Suppressor macrophage (primary cell): ENCODE measurements at places on chromosomes 16 and 17.

GRCh38 chr17:2250140-2251095 lies 53.2 kb downstream of the SMG6 start:
- no peak for DNase-seq

DNA sequence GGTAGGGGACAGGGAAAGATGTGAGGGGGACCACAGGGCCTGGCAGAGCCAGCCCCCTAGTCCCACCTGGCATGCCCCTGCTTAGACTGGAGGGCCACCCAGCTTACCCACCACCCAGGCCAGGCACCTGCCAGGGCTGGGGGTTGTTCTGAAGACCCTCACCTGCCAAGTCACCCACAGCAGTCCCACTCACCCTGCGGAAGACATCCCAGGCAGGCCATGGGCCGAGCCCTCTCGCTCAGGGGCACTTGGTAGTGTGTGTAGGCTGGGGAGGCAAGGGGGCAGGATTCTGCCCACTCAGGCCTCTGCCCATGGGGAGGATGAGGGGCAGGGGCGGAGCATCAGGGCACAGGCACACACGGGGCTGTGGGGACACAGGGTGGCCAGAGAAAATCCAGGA lies 4.0 kb downstream of the PLCD3 start:
- no peak for DNase-seq

GRCh38 chr16:16062023-16062937 lies 112.9 kb downstream of the ABCC1 start:
- DNase-seq = peak; percentile 34

GRCh38 chr17:42016941-42017865 lies at the start of gene DNAJC7:
Gene DNAJC7 (minus strand): TSS chr17:42017439. CDS start chr17:42017416, 23 bp downstream.
- DNase-seq = peak; percentile 96

DNA sequence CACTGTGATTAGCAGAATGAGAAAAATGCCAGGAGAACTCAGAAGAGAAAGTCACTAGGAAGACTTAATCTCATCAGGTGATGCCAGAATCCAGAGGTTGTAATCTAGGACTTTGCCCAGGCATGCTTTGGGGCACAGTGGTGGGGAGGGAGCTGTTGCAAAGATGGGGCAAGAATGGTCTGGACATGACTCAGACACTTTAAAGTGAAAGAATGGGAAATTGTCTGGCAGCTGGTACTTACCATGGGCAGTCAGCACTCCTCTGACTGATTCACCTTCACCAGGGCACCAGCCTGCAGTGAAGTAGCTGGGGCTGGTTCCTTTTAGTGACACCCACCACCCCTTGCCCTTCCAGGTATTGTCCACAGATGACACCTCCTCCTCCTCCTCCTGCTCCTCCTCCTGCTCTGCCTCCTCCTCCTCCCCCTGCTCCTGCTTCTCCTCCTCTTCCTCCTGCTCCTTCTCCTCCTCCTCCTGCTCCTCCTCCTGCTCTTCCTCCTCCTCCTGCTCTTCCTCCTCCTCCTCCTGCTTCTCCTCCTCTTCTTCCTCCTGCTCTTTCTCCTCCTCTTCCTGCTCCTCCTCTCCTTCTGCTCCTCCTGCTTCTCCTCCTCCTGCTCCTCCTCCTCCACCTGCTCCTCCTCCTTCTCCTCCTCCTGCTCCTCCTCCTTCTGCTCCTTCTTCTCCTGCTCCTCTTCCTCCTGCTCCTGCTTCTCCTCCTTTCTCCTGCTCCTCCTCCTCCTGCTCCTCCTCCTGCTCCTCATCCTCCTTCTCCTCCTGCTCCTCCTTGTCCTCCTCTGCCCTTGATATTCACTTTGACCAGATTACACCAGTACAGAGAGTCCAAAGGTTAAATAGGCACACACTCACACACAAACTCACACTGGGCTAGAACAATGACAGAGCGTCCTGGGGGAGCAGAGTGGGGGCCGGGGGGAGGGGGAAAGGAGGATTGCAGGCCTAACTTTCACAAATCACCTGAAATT lies at the start of gene CHD9NB:
CHD9NB (minus strand) TSS at position 379 of the 983 bp plus-strand sequence. CDS start 8,739 bp downstream, outside the sequence.
- DNase-seq = peak; percentile 69

GRCh38 chr17:50055426-50056216 lies at the start of gene ITGA3:
Gene ITGA3 (plus strand): TSS chr17:50056110. CDS start chr17:50056440, 330 bp downstream.
- peak; percentile 80 for DNase-seq
